ENCODE measurements at places on chromosomes 13 and 19.

GRCh38 chr19:48186541-48186991 is 16.1 kb downstream of the ZSWIM9 start:
- DNase-seq: no peak

GRCh38 chr19:7931221-7932061 is 5.5 kb upstream of the CTXN1 start:
- no peak for DNase-seq

DNA sequence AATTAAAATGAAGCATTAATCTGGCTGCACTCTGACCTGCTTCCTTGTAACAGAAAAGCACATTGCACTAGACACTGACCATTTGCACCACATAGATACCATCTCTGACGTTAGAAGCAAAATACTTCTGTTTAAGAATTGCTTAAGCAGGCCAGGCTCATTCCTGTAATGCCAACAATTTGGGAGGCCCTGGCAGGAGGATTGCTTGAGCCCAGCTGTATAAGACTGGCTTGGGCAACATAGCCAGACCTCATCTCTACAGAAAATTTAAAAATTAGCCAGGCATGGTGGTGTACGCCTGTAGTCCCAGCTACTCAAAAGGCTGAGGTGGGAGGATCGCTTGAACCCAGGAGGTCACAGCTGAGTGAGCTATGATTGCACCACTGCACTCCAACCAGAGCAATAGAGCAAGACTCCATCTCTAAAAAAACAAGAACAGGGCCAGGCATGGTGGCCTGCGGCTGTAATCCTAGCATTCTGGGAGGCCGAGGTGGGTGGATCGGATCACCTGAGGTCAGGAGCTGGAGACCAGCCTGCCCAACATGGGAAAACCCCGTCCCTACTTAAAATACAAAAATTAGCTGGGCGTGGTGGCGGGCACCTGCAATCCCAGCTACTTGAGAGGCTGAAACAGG is 7.0 kb upstream of the TLE6 start:
- DNase-seq: no peak

DNA sequence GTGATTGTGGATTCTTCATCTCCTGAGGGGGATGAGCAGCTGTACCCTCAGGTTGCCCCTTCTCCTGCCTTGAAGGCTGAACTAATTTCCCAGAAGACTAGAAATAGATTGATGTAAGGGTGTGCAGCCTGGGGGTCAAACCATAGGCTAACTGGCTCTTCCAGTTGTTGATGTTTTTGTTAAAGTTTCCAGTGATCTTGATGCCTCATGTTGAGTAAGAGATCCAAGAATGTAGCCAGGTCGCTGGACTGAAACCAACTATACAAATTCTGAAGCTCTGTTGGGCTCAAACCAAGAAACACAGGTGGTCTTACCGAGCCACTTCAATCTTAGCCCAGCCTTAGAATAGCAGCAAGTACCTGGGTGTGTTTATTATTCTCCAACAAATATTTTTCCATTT is 391.8 kb downstream of the KLF5 start:
- DNase-seq: no peak

- no peak for DNase-seq
Measured at GRCh38 chr13:100657881-100658315, 16.7 kb downstream of the TMTC4 start.

GRCh38 chr13:113958373-113958772 is 15.5 kb downstream of the C13orf46 start:
- DNase-seq: no peak

All from skin of body (tissue), 3 donors.